ENCODE measurements at places on chromosomes 6 and 20.

DNA sequence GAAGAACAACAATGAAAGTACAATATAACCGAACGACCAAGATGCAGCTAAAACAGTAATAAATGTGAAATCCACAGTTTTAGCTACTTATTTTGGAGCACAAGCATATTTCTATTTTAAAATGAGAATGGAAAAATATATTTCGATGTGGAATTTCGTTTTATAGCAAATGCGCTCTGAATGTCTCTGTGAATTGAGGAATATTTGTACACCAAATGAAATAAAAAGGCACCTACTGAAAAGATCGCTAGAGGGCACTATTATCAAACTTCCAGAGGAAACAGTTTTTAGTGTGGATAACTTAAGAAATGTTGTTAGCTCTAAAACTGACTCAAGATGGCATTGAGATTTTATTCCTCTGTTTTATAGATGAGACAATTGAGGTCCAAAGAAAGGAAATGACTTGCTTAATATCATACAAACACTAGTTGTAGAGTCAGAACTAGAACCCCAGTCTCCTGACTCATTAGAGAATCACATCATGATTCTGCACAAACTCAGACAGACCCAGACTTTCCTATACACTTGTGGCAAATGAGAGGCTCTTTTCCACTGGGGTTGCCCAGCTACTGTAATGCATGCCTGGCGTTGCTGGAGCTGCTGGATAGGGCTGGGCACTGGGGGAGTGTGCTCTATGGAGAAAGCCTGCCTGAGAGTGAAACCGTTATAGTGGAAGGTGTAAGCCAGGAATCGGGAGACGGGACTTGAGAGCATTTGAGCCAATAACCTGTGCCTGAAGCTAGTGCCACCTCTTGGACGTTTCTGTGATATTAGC is 51.9 kb downstream of the GCLC start:
- peak; percentile 54 for DNase-seq

DNA sequence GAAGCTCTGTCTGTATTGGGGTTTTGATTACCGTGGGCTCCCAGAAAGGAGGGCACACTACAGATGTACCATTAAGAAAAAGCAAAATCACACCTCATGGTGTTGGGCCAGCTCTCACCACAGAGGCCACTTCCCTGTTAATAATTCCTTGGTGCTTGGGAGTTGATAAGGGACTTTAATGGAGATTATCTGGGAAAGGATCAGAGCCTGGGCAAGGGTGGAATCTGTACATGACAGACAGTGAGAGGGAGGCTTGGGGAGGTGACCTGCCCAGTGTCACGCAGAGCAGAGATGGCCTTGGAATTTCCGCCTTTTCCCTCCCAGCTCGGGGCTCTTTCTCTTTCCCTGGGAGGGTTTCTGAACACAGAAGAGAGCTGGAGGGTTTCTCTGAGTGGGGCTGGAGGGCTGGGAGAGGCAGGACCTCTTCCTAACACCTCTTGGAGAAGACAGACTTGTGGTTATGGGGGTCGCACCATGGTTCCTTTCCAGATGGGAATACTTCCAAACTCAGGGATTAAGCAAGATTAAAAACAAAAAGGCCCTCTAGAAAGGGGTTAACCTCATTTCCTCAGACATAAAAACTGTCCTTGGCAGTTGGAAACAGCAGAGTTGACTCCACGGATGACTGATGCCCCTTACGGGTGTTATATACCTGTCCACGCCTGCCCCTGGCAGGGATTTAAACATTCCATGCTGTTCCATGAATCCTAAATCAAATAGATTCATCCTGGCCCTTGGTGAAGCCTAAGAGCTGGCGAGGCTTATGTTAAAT is 16.8 kb upstream of the KCNK16 start:
- no peak for DNase-seq

DNA sequence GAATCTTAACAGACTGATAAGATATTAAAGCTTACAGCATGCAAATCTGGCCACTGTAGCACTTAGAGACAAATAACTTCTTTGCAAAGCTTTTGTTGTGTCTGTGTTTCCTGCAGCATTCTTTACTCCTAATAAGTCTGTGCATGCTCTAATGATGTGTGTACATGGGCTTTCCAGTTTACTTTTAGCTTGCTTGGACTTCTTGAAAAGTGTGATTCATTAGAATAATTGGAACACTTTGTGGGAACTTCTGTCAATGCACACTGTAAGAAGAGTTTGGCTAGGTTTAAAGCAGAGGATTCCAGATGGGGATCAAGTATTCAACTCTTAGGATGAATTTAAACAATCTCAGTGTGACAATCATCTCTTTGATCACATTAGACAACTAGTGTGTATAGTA is 22.1 kb upstream of the TINAG start:
- DNase-seq, result no peak

GRCh38 chr20:56345911-56346310 is 12.9 kb upstream of the FAM210B start:
- no peak for DNase-seq

DNA sequence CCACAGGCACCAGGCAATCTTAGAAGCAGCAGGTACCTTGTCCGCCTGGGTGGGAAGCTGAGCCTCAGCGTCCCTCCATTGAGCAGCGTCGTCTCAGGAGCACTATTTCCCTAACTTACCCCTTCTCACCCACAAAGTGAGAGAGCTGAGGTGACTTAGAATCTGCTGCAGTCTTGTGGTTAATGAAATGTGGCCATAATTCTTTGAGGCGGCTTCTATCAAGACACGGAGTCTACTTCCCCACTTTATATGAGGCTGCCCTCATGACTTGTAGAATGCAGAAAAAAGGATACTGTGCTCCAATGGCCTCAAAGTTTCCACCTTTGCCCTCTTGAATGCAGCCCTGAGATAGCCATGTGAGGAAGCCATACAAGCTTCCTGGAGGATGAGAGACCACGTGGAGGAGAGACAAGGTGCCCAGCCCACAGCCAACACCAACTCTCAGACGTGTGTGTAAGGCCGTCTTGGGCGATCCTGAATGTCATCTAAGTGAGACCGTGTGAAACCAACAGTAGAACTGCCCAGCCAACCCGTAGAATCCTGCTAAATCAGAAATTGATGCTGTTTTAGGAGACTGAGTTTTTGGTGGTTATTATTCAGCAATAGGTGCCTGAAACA is 9.1 kb upstream of the TAGAP start:
- DNase-seq, result peak; percentile 39

GRCh38 chr6:40685862-40686261 is 98.7 kb upstream of the LRFN2 start:
- no peak for DNase-seq
